ENCODE measurements at places on chromosomes 7 and 10. TPM values are rescaled to one million over a fixed set of nuclear protein-coding genes. Genes with fewer than 3 reads are reported as not detected.

MMD2 gene
- not detected for total RNA-seq

DPP6 gene
- not detected for total RNA-seq

ACTR3C gene
- 0.36 TPM for total RNA-seq

SOSTDC1 gene
- total RNA-seq, result not detected

PRLHR gene
- total RNA-seq, result not detected

WDR86 gene
- 0.15 TPM for total RNA-seq

LIPM gene
- not detected for total RNA-seq

FXYD4 gene
- total RNA-seq, result not detected

NPTX2 gene
- total RNA-seq, result 0.13 TPM

NAT16 gene
- 0.06 TPM for total RNA-seq
